Progenitor cell of endocrine pancreas (in vitro differentiated cells): ENCODE measurements at places on chromosomes 7 and 10. TPM values are rescaled to one million over a fixed set of nuclear protein-coding genes. Genes with fewer than 3 reads are reported as not detected.
A peak's percentile ranks its signal among the peaks of the same experiment; 100 is the strongest.

- peaks cover 23% of the 10 kb centered on the region for H3K4me1 ChIP-seq
- peaks cover 34% of the 10 kb centered on the region for H3K27me3 ChIP-seq
- peak overlapping the region; percentile 86 for H3K4me3 ChIP-seq
- H3K27ac ChIP-seq = peak overlapping the region; percentile 98
These were observed 3.1 kb downstream of the ADIRF start for GRCh38 chr10:86971232-86971991.

DNA sequence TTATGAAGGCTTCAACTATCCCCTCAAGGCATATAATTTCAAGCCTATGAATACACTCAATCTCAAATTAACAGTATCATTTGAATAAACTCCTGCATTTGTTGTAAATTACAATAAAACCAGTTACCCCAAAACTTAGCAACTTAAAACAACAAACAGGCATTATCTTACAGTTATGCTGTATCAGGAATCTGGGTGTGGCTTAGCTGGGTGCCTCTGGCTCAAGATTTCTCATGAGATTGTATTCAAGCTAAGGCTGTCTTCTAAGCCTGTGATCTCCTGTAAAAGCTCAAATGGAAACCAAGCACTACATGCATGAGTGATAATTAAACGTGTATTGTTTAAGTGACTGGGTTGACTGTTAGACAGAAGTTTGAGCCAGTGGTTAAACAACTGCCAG, 341.0 kb upstream of the PHF14 start:
- H3K4me3 ChIP-seq = no peak overlapping the region
- no peaks in the 10 kb centered on the region for H3K27me3 ChIP-seq
- peaks cover 4% of the 10 kb centered on the region for H3K4me1 ChIP-seq
- DNase-seq = no peak
- no peak overlapping the region for H3K27ac ChIP-seq
- peaks cover 1% of the 10 kb centered on the region for H3K36me3 ChIP-seq

DNA sequence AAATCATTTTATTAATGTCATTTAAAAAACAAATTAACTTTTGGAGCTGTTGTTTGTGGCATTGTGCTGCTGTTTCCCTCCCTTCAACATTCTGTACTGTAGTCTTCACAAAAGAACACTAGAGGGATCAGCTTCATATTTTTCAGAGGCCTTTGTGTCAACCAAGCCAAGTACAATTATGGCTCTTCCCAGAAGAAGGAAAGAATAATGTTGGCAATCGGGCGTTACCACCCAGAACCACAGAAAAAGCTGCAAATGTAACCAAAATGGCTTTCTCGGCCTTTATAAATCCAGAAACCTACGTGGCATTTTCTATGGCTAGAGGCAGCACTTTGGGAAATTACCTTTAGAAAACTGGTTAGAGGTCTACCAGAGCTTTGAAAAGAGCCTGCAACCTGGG, 98.8 kb upstream of the COL1A2 start:
- DNase-seq = no peak
- H3K27ac ChIP-seq = no peak overlapping the region
- peaks cover 2% of the 10 kb centered on the region for H3K4me1 ChIP-seq

GRCh38 chr7:7156663-7157062, 25.7 kb upstream of the C1GALT1 start:
- no peaks in the 10 kb centered on the region for H3K27me3 ChIP-seq
- no peak for DNase-seq
- peaks cover 3% of the 10 kb centered on the region for H3K36me3 ChIP-seq
- no peak overlapping the region for H3K27ac ChIP-seq
- H3K4me1 ChIP-seq = no peaks in the 10 kb centered on the region

GRCh38 chr7:141043616-141044015, 28.9 kb upstream of the MRPS33 start:
- H3K4me3 ChIP-seq = no peak overlapping the region
- DNase-seq = no peak
- no peaks in the 10 kb centered on the region for H3K36me3 ChIP-seq

GRCh38 chr7:152633504-152633903, 42.4 kb downstream of the XRCC2 start:
- H3K27me3 ChIP-seq = no peaks in the 10 kb centered on the region
- no peak overlapping the region for H3K27ac ChIP-seq
- DNase-seq = no peak

- peaks cover 8% of the 10 kb centered on the region for H3K27me3 ChIP-seq
- H3K27ac ChIP-seq = no peak overlapping the region
- no peak overlapping the region for H3K4me3 ChIP-seq
- no peak for DNase-seq
- no peaks in the 10 kb centered on the region for H3K36me3 ChIP-seq
- H3K4me1 ChIP-seq = peaks cover 4% of the 10 kb centered on the region
These were observed 56.4 kb upstream of the PRSS58 start for GRCh38 chr7:142314281-142314680.

DNA sequence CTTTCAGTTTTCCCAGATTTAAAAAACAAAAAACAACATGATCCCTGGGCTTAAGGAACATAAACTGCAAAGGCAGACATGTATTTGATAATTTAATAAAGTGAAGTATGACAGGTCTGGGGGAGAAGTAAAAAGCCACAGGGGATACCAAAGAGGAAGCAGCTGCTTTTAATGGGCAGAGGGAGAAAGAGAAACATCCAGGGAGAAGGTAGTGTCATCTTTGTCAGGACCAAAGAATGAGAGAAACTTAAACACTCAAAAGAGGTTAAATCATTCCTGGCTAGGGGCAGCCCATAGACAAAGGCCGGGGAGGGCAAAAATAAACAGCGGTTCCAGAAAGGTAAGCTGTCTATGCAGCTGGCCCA, 94.5 kb downstream of the GRB10 start:
- DNase-seq = no peak

DNA sequence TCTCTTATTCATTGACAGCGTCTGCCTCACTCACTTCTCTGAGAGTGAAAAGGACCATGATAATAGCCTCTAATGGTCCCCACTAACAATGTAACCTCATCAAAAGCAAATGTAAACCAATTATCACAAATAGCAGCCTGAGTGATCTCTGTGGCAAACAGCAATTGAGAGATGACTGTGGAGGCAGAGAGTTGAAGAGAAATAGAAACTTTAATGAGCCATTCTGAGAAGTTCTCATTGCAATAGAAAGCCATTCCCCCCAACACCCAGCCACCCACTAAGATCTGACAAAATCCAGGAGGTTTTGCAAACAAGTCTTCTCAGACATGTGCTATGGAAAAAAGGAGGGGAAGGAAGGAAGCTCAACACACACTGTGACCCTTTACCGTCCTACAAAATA, 44.2 kb upstream of the RNF148 start:
- H3K36me3 ChIP-seq = no peaks in the 10 kb centered on the region
- H3K27ac ChIP-seq = no peak overlapping the region
- no peaks in the 10 kb centered on the region for H3K27me3 ChIP-seq
- no peak for DNase-seq
- no peaks in the 10 kb centered on the region for H3K4me1 ChIP-seq
- H3K4me3 ChIP-seq = no peak overlapping the region

DNA sequence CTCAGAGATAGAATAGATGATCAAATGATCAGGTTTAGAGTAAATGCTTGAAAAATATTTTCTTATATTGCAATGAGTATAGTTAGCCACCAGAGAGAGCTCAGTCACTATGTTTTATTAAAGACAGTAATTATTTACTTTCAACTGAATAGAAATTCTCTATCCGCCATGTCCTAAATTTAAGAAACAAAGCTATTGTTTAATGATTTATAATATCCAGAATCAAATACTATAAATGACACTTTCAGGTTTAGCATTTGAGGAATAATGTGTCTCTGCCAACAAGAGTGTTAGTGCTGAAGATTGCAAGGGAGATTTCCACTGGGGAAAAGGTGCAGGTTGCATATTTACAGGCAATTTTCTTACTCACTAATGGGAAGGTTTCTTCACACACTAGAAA, 184.7 kb downstream of the DGKB start:
- DNase-seq = no peak
- H3K4me3 ChIP-seq = no peak overlapping the region
- no peaks in the 10 kb centered on the region for H3K27me3 ChIP-seq
- H3K36me3 ChIP-seq = no peaks in the 10 kb centered on the region
- H3K27ac ChIP-seq = no peak overlapping the region

GRCh38 chr7:31906479-31907171, 163.6 kb downstream of the PDE1C start:
- peaks cover 1% of the 10 kb centered on the region for H3K4me1 ChIP-seq
- H3K27ac ChIP-seq = no peak overlapping the region
- no peak for DNase-seq
- peaks cover 4% of the 10 kb centered on the region for H3K27me3 ChIP-seq
- H3K36me3 ChIP-seq = no peaks in the 10 kb centered on the region

- H3K4me1 ChIP-seq = no peaks in the 10 kb centered on the region
- no peak overlapping the region for H3K4me3 ChIP-seq
- no peak overlapping the region for H3K27ac ChIP-seq
- DNase-seq = no peak
- no peaks in the 10 kb centered on the region for H3K36me3 ChIP-seq
These were observed 78.6 kb upstream of the MAGI2 start for GRCh38 chr7:79531905-79532664.

DNA sequence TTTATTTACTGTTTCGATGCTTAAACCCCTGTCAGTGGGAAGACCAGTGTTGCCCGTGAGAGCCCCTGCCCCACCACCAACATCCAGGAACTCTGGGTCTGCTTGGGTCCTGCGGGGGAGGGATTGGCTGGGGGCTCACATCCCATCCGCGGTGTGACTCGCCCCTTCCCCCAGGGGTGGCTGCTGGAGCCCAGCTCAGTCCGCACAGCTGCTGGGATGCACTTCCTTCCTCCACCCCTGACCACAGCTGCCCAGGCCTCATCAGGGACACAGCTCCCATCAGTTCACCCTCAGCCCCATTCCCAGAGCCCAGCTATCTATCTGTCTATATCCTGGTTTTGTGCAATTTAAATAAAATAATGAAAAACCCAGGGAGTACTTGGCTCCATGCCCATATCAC, 54.5 kb downstream of the JAKMIP3 start:
- H3K4me1 ChIP-seq = no peaks in the 10 kb centered on the region
- no peak overlapping the region for H3K27ac ChIP-seq
- no peak for DNase-seq
- H3K4me3 ChIP-seq = no peak overlapping the region
- H3K27me3 ChIP-seq = peaks cover 26% of the 10 kb centered on the region

DNA sequence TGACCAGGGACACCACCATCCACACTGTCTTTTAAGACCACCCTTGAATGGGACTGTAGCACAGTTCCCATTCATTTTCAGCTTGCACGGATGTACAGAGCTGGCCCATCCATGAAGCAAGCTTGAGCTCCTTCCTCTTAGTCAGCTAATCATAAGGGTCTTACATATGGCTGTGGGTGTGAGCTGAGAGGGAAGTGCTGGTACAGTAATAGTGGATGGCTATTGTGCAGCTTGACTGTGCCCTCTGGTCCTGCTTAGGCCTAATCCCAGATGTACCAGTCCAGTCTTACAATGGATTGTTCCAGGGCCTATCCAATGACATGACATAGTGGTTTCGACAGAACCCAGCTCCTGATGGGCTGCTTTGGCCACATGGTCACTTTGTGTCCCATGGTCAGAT, 96.9 kb upstream of the ZNF438 start:
- H3K27ac ChIP-seq = no peak overlapping the region
- no peak for DNase-seq
- peaks cover 8% of the 10 kb centered on the region for H3K27me3 ChIP-seq
- peaks cover 4% of the 10 kb centered on the region for H3K4me1 ChIP-seq
- H3K4me3 ChIP-seq = no peak overlapping the region

PHF14 gene
- 63.9 and 64.2 TPM in 2 replicates for total RNA-seq

CYP51A1 gene
- total RNA-seq = 79.8 and 89.8 TPM in 2 replicates

ZNF425 gene
- total RNA-seq = 5.3 and 8.0 TPM in 2 replicates
